ENCODE measurements at places on chromosomes 2 and 18.

GRCh38 chr18:22283397-22283796 is 114.0 kb downstream of the GATA6 start:
- DNase-seq = no peak

DNA sequence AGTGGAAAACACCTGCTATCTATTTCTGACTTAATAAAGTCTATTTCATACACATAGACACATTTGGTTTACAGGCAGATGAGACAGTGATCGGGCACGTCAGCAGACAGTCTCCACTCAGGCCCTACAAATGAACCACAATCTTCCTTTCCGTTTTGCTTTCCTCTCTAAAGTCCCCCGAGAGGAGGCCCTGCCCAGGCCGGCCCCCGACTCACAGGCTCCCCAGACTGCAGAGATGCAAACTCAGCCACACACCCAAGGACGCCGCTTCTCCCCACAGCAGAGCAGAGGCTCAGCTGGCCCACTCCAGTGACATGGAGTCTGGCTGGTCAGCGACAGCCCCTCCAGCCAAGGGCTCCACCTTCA is 9.3 kb upstream of the MTERF4 start:
- DNase-seq = no peak

DNA sequence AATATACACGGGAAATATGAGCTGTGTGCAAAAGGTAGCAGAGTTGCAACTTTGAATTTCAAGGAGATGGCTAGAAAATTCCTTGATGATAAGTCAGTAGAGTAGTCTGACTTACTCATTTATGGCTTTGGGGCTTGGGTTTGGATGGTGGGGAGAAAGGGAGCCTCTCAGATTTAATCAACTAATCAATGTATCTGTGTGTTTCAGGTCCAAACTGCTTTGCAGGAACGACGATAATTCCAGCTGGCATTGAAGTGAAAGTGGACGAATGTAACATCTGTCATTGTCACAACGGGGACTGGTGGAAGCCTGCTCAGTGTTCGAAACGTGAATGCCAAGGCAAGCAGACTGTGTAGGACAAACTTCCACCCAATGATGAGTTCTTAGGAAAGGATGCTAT is 164.6 kb downstream of the VWC2L start:
- DNase-seq = no peak

DNA sequence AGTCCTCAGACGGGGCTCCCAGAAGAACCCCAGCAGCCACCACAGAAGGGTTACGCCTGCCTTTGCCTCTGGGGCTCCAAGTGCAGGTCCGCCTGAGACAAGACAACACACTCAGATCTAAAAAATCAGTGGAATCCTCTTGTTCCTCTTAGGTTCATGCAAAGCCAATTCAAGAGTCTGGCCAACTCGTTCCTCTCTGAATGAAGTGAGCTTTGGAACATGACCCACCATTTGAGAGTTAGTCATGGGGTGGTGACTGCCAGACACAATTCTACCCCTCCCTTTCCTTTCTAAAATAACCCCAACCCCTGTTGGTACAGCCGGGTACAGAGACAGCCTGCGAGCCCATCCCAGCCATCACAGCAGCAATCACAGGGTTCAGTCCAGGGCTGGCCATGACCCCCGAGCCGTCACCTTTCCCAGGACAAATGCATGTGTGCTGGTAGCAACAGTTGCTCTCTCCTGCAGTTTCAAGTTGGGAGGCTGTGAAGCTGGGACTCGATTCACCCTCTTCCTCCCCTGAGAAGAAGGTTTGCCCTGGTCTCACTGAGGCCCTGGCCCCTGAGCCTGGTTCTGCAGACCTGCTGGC is 183.1 kb upstream of the SH3BP4 start:
- DNase-seq = no peak

DNA sequence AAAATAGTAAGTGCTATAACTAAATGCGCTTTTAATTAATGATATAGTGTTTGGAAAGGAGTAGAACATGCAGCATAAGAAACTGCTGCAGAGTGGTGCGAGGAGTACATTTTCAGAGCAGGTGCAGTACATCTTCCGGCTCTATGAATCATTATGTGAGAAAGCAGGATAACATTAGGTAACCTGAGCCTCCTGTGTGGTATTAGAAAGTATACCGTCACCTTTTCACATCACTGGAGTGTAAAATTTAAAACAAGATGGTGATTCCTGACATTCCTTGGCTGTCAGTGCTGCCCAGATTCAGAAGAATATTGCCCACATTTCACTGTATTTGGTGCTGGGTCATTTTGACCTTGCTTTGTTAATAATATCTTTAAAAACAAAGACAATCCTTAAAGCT is 7.8 kb upstream of the DYNC2LI1 start:
- DNase-seq = no peak

DNA sequence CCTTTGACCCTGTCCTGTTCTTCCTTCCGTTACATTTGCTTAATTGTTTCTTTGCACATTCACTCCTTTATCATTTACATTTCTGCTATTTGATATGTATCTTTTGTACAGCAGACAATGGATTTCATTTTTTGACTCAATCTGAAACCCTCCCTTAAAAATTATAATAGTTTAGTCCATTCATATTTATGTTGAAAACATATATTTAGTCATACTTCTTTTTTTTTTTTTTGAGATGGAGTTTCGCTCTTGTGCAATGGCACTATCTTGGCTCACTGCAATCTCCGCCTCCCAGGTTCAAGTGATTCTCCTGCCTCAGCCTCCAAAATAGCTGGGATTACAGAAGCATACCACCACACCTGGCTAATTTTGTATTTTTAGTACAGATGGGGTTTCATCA is 95.3 kb upstream of the TGFA start:
- no peak for DNase-seq

DNA sequence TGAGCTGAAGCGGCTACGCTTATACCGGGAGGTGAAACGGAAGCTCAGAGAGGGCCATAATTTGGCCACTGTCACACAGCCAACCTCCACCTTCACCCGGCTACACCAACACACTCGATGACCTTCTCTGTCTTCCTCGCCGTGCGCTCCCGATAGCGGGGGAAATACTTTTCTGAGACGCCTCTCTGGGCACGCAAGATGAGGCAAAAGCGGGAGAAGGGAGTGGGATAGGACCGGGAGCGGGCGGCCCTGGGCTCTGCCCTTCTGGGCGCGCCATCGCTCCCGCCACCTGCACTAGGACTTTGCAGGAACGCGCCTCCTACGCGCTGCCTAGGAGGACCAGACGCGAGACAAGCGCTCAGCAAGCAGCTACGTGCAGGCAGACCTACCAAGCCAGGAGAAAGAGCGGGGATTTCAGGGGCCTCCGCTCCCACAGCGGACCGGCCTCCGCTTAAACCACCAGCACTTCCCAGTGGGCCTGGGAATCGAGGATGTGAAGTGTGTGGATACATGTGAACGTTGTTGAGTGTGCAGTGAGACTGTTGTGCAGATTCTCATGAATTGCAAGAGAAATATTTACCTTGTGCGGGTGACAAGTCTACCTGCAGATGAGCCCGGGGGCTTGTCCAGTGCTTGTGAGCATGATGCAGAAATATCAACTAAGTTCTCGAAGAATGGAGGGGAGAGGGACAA is 11.4 kb downstream of the SIX3 start:
- DNase-seq = no peak

DNA sequence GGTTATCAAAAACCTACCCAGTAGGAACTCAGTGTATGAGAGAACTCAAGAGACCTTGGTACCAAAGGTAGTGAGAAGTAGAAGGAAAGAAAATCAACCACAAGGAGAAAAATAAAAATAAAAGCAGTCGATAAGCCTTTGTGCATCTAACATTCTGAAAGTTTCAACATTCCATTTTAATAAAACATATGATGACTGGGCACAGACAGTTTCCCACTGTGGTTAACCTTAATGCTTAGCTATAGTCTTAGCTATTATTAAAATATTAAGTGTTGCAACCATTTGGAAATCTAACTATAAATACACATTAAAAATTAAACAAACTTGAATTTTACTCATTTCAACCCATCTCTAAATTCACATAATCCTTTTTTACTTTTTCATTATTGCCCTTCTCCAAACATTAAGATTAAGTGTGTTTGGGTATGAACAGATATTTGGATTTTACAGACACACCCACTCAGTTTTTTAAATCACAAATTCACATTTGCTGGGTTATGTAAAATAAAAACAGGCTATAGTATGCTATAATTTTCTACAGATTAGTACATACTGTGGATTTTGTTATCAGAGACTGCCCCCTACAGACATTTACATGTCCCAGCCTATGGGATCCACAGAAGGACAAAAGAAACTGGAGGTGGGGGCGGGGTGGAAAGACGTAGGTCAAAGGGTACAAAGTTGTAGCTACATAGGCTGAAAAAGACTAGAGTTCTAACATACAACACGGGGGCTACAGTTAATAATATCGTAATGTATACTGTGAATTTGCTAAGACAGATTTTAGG is 32.8 kb downstream of the SRBD1 start:
- DNase-seq = peak; percentile 69

DNA sequence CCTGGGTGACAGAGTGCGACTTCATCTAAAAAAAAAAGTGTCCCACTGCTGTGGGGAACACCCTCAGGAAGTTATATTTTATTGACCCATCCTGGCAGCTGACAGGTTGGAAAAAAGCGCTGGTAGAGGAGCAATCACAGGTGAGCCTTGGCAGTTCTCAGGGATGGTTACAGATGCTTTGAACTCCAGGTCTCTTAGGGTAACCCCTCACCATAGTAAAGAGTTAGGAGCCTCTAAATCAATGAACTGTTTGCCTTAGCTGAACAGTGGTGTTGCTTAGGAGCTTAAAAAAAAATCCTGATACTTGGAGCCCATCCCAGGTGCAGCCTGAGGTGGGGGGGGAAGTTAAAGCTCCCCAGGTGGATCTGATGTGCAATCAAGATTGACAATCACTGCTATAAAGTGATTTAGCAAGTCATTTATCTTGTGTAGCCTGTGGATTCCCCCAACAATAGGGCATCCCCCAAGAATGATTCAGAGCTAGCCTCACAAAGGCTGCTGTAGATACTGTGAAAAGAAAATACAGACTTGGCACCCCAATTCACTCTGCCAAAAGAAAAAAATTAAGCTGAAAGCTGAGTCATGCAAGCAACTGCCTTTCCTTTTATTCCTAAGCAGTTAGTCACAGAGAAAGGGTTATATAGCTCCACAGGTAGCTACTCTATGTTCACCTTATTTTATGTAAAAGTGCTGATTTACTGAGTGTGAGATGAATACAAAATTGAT is 14.8 kb downstream of the SLC16A14 start:
- DNase-seq = no peak

DNA sequence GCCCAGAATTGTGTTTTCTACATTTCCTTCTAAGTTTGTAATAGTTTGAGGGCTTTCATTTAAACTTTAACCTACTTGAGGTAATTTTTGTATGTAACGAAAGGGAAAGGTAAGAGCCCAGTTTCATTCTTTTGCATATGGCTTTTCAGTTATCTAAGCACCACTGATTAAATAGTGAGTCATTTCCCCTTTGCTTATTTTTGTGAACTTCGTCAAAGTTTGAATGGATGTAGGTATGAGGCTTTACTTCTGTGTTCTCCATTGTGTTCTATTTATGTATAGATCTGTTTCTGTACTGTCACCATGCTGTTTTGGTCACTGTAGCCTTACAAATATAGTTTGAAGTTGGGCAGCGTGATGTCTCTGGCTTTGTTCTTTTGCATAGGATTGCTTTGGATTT is 944.8 kb upstream of the CNTNAP5 start:
- DNase-seq = no peak

GRCh38 chr2:224252631-224253030 is 149.3 kb downstream of the FAM124B start:
- DNase-seq = no peak

DNA sequence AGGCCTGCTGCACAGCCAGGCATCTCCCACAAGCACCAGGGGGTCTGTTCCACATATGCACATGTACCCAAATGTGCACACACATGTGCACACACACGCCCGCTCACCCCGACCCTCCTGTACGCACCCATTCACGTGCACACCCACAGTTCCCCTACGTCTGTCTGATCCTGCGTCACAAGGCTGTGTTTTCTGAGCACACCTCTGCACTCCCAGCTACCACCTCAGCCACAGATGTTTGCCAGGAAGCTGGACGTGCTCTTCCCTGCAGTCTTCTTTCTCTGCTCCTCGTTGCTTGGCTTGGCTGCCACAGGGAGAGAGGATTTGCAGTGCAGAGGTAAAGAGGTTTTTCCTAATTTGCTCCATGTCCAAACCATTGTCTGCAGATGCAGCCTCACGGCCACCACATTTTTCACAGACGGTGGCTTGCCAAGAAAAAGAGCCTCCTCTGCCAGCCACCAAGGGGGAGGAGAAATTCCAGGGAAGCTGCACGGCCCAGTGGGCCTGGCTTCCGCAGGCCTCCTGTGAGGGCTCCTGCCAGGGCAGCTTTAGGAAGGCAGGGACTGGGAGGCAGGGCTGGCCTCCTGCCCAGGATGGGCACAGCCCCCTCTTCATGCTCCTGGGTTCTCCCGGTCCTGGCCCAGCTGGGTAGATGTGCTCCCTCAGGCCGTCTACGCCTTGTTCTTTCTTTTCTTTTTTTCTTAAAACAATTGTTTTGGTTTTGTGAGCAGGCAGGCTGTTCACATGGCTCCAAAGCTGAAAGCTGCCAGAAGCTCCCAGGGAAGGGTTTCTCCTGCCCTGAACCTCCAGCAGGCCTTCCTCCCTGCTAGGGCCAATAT is 29.3 kb upstream of the HS6ST1 start:
- no peak for DNase-seq

DNA sequence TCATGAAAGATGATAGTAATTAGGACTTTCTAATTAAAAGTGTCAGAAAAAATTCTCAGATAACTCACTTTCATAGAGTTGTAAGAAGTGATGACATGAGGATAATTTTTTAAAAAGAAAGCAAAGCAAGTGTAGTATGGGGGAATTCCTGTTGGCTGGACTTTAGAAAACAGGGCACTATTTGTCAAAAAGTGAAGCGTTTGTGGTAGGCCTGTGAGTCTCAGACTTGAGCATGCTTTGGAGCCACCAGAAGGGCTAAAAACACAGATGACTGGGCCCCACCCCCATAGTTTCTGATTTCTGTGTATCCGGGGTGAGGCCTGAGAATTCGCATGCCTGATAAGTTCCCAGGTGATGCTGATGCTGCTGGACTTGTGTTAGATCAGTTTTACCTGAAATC is 222.6 kb upstream of the LRRTM1 start:
- no peak for DNase-seq

GRCh38 chr2:197159661-197160211 is 150.8 kb downstream of the ANKRD44 start:
- no peak for DNase-seq

DNA sequence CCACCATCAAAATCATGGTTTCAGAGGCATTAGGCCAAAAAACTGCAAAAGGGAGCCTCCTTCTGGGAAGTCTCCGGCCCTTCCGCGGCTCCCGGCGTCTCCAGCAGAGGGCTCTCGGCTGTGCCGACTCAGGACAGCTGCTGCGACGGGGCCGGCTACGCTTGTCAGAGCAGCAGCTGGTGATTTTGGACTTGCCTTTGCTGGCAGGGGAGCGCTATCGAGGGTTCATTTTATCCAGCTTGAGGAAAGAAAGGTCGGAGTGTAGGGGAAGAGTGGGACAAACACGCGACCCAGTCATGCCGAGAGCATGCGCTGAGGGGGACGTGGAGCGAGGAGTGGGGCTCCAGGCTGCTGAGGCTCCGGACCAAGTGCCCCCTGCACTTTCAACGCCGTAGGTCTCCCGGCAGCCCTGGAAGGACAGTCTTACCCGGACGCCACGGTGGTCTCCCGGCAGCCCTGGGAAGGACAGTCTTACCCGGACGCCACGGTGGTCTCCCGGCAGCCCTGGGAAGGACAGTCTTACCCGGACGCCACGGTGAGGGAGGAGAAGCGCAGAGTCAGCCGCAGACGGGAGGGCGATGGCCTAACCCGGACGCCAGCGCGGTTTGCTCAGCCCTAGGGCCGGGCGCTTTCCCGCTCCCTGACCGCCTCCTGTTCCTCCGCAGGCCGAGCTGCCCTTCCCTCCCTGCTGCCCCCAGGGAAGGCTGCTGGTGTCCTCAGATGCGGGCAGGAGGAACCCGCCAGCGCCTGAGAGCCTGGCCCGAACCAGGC is 21.7 kb downstream of the DDX18 start:
- no peak for DNase-seq
